ENCODE measurements at places on chromosomes 5 and 9.

- no peaks in the 10 kb centered on the region for H3K36me3 ChIP-seq
- H3K27ac ChIP-seq = no peak overlapping the region
- no peaks in the 10 kb centered on the region for H3K27me3 ChIP-seq
- no peak overlapping the region for H3K4me3 ChIP-seq
- H3K4me1 ChIP-seq = peaks cover 13% of the 10 kb centered on the region
Measured at GRCh38 chr9:130432362-130432761, 12.4 kb upstream of the ASS1 start.

DNA sequence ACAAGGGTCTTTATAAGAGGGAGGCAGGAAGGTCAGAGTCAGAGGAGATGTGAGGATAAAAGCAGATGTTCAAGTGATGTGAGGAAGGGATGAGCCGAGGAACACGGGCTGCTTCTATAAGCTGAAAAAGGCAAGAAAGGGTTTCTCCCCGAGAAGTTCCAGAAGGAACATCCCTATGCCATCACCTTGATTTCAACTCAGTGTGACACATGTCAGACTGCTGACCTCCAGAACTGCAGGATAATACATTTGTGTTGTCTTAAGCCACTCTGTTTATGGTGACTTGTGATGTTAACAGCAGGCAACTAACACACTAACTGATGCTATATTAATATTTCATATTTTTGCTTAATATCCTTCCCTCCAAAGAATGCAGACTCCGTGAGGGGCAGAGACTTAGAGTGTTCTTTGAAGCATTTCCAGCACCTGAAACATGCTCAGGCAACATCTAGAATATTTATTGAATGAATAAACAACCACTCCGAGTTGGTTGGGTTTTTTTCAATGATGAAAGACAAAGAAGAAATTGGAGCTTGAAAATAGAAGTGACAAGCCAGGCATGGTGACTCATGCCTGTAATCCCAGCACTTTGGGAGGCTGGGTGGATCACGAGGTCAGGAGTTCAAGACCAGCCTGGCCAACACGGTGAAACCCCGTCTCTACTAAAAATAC lies 77.6 kb upstream of the ADRA1B start:
- DNase-seq = no peak
- H3K36me3 ChIP-seq = no peaks in the 10 kb centered on the region
- H3K4me3 ChIP-seq = no peak overlapping the region
- no peaks in the 10 kb centered on the region for H3K4me1 ChIP-seq
- H3K27ac ChIP-seq = no peak overlapping the region

DNA sequence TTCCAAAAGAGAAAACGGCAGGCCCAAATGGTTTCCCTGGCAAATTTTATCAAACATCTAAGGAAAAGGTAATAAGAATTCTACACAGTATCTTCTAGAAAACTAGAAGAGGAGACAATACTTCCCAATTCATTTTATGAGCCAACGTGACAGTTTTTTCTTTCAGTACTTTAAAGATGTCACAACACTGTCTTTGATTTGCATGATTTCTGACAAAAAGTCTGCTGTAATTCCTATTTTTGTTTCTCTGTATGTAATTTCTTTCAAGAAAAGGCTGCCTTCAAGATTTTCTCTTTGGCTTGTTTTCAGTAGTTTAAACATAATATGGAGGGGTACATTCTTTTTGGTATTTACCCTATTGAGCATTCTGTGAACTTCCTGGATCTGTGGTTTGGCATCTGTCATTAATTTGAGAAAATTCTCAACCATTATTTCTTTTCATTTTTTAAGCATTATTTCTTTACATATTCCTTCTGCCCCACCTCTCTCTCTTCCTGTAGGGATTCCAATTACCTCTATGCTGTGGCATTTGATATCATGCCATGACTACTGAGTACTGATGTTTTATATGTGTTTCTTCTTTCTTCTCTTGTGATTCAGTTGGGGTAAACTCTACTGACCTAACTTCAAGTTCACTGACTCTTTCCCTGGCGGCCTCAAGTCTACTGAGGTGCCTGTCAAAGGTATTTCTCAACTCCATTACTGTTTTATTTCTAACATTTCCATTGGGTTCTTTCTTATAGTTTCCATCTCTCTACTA lies 32.2 kb downstream of the ANKS6 start:
- DNase-seq = no peak
- H3K4me3 ChIP-seq = no peak overlapping the region
- H3K27me3 ChIP-seq = no peaks in the 10 kb centered on the region
- H3K27ac ChIP-seq = no peak overlapping the region
- no peaks in the 10 kb centered on the region for H3K4me1 ChIP-seq
- no peaks in the 10 kb centered on the region for H3K36me3 ChIP-seq

DNA sequence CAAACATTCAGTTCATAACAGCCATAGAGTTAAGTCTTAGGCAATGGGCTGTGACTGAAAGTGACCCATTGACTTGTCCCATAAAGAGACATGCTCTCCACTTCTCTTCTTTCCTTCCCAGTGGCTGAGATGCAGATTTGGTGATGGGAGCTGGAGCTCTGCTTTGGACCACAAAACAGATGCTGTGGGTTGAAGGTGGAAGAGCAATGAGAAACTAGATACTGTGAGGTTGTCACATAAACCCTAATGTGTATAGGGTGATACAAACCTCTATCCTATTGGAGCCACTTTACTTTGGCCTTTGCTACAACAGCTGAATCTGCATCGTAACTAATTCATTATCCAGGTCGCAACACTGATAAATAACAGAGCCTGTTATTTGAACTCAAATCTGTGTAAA lies 192.0 kb downstream of the TTC39B start:
- no peak overlapping the region for H3K27ac ChIP-seq
- DNase-seq = no peak
- no peak overlapping the region for H3K4me3 ChIP-seq
- no peaks in the 10 kb centered on the region for H3K36me3 ChIP-seq

- no peak overlapping the region for H3K27ac ChIP-seq
- peaks cover 14% of the 10 kb centered on the region for H3K4me1 ChIP-seq
- no peaks in the 10 kb centered on the region for H3K36me3 ChIP-seq
Measured at GRCh38 chr5:114250536-114250935, 111.3 kb upstream of the KCNN2 start.

- no peaks in the 10 kb centered on the region for H3K27me3 ChIP-seq
- H3K4me3 ChIP-seq = no peak overlapping the region
- no peaks in the 10 kb centered on the region for H3K4me1 ChIP-seq
- no peak for DNase-seq
Measured at GRCh38 chr9:82410306-82410705, 421.7 kb downstream of the SPATA31D1 start.

GRCh38 chr9:126615245-126615790 lies 1.6 kb downstream of the LMX1B start:
- H3K27me3 ChIP-seq = no peaks in the 10 kb centered on the region
- DNase-seq = no peak
- H3K4me1 ChIP-seq = peaks cover 10% of the 10 kb centered on the region
- no peaks in the 10 kb centered on the region for H3K36me3 ChIP-seq
- no peak overlapping the region for H3K27ac ChIP-seq
- H3K4me3 ChIP-seq = no peak overlapping the region

- no peaks in the 10 kb centered on the region for H3K36me3 ChIP-seq
- no peaks in the 10 kb centered on the region for H3K4me1 ChIP-seq
- no peak for DNase-seq
- no peak overlapping the region for H3K4me3 ChIP-seq
Measured at GRCh38 chr5:44275908-44276307, 113.3 kb downstream of the FGF10 start.

All from Caco-2 (cell line).